ENCODE measurements at places on chromosomes 5 and 9.

DNA sequence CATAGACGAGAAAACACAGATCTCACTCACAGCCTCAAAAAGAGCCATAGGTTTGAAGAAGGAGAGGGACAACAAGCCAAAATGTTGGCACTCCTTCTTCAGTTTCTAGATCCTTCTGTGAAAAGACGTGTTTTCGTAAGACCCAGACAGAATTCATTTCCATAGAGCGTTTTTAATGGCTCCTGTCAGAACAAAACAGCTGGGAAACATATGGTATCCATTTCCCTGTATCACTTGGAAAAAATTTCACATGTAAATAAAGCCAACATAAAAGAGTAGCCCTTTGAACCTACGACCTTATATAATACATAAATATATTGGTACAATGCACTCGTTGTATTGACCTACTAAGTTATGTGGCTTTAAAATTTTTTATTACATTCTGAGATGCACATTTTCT is 108.1 kb downstream of the SNCAIP start:
- no peak for DNase-seq

DNA sequence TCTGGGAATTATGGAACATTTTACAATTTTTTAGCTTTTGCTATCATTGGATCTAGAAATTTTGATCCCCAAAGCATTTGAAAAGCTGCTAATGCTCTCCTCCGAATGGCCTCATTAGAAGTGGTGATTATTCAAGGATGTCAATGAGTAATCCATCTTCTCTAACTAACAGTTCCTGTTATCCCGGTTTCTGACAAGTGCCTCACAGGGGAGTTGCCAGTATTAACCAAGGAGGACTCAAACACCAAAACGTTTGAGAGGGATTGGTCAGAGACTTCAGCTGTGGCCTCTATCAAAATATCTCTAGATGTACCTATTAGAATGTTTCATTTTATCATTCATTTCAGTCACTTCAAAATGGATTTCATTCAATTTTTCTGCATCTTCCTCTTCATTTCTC is 208.3 kb upstream of the ITGA1 start:
- no peak for DNase-seq

DNA sequence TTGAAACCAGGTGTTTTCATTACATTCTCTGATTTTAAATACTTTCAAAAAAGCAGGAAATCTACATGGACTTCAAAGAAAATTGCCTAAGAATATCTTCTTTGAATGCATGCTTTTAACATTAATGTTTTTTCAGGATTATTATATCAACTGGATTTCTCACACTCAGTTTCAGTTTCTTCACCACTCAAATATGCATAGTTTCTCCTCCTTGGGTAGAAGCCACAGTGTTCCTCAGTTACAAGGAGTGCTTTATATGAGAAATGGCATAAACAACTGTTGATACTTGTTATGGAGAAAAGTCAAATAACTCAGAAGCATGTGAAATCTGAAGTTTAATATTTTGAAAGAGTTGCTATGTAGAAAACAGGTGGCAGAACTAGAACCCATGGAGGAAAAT is 196.9 kb downstream of the DMRTA1 start:
- no peak for DNase-seq

DNA sequence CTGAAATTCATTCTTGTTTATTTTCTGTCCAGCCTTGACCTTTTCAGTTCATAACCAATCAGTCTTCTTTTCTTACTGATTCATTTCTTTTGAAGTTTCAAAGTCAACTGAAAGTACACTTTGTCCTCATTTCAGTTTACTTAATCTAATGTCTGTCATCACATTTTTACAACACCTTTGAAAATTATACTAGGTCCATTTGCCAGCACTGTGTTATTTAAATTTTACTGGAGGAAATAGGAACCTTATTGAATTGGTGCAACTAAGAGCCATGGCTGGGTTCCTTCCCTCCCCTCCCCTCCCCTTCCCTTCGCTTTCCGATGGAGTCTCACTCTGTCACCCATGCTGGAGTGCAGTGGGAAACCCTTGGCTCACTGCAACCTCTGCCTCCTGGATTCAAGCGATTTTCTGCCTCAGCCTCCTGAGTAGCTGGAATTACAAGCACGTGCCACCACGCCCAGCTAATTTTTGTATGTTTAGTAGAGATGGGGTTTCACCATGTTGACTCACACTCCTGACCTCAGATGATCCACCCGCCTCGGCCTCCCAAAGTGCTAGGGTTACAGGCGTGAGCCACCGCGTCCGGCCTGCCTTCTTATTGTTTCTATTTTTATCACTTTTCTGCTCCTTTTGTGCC is 6.3 kb downstream of the RMI1 start:
- no peak for DNase-seq

GRCh38 chr5:150665044-150665443 is 4.0 kb downstream of the MYOZ3 start:
- no peak for DNase-seq

- DNase-seq, result no peak
Observed at GRCh38 chr5:95113489-95113888, 171.4 kb downstream of the MCTP1 start.

DNA sequence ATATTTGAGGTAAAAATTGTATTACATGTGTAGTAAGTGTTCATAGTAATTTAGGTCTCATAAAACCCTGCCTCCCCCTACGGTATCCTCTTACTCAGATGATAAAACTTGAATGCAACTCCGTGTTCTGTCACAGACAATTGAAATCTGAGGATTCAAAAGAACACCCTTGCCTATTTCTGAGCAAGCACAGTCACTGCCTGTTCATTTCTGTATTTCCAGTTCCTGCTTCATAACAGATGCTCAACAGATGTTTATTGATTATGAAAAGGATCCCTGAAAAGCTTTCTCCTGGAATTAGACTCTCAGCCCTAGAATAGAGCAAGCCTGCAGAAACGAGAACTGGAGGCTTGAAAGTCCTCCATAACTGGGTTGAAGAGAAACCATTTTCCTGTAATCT is 144.1 kb upstream of the SPEF2 start:
- no peak for DNase-seq

GRCh38 chr9:37626708-37627292 is 24.0 kb upstream of the FRMPD1 start:
- no peak for DNase-seq

DNA sequence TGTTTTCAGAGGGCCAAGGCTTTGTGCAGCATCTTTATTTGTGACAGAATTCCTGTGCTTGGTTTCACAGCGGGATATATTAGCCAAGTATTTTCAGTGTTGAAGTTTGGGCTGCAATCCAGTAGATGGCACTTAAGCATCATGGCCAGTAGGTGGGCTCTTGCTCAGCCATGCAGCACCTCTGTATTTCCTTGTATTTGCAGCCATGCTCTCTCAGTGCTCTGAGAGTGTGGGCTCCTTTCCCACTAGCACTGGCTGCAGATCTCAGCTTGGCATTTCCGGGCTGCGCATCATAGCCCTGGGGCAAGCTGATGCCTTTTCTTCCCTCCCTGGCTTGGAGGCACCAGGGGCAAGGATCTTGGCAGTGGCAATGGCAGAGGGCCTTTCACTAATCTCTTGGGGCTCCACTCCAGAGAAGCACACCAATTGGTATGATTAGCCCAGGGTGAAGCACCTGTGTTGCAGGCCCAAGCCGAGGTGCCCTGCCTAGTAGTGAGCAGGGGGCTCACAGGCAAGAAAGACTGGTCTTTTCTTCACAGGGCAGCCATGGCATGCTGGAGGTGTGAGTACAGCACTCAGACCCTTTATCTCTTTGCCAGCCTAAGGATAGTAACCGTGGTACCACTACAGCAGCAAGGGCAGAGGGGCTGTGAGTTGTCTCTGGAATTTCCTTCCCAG is 48.3 kb downstream of the SLCO6A1 start:
- DNase-seq, result no peak

- DNase-seq, result no peak
Observed at GRCh38 chr9:69221036-69221435, 47.0 kb downstream of the TJP2 start.

- DNase-seq, result no peak
Observed at GRCh38 chr5:151895660-151896030, 29.0 kb downstream of the GLRA1 start.

DNA sequence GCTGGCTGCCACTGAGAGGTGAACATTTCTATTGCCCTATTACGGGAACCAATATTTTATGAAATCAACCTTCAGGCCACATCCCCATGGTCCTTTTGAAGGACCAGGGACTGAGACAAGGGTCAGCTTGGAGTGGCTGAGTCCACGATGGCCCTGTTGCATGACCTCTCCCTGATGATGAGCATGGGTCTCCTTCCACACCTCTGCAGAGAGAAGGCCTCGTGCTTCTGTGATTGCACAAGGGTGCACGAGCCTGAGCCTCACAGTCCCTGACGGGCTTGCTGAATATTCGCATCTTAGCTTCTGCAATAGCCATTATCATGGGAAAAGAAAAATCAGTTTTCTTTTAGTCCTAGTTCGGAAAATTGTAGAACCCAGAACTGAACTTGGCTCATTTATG is 255.0 kb upstream of the IRX2 start:
- DNase-seq, result no peak

DNA sequence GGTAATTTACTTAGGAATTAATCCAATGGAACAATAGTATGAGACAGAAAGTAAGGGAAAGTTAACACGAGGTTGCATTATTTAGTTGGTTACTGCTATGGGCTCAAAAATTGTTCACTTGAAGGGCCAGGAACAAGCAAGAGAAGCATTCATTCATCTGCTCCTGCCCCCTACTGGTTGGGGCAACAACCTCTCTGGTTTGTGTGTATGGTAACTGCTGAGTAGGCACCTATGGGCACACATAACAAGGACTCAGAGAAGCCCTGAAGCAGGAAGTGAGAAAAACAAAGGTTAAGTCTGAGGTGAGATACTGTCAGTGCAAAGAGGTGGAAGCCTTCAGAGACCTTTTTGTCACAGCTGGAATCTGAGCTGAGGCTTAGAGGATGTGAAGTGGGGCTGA is 34.4 kb upstream of the RANBP6 start:
- DNase-seq, result peak; percentile 14

DNA sequence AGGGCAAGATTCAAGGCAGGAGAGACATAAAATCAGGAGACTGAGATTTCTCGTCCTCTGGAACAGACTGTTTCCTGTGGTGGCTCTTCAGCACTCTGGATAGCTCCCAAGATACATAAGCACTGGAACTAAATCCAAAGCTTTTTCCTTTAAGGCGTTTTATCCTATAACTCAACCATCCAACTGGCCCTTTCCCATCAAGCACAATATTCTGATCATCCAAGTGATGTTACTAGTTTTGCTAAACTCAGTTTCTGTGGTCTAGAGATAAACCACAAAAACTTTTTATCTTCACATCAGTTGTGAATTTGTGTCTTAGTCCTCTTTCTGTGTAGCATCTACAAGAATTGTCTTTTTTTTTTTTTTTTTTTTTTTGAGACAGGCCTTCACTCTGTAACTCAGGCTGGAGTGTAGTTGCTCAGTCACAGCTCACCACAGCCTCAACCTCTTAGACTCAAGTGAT is 299.4 kb downstream of the COX7C start:
- peak; percentile 11 for DNase-seq

DNA sequence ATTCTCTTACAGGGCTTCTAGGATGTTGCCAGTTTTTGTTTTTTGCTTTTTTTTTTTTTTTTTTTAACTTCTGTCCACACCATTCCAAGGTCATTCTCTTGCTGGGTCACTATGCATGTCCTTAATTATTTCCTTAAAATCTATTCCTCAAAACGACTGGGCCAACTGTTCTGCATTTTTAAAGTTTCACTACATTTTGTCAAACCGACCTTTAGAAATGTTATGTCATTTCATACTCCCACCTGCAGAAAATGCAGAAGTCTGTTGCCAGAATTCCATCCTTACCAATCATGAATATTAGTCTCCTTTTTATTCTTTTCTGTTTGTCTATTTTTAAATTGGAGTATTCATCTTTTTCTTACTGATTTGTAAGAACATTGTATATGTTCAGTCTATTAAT is 295.5 kb downstream of the ZSWIM6 start:
- no peak for DNase-seq

GRCh38 chr9:127199001-127199791 is 65.4 kb upstream of the GARNL3 start:
- peak; percentile 66 for DNase-seq

GRCh38 chr9:112050544-112051475 is 124.3 kb downstream of the SUSD1 start:
- DNase-seq, result no peak

- no peak for DNase-seq
Observed at GRCh38 chr9:122978601-122979000, 37.8 kb downstream of the RABGAP1 start.

GRCh38 chr5:169757016-169757415 is 119.9 kb downstream of the DOCK2 start:
- DNase-seq, result no peak

GRCh38 chr5:1294835-1295649 is at the start of gene TERT:
TERT (minus strand) TSS chr5:1295068; CDS start chr5:1294989, 79 bp downstream.
- DNase-seq, result peak; percentile 53

- DNase-seq, result no peak
Observed at GRCh38 chr5:16321284-16321683, 141.7 kb upstream of the MARCHF11 start.

GRCh38 chr5:124402144-124402581 is 344.3 kb downstream of the ZNF608 start:
- DNase-seq, result no peak

- no peak for DNase-seq
Observed at GRCh38 chr9:114552706-114553105, 34.9 kb upstream of the ATP6V1G1 start.

GRCh38 chr9:35051069-35051967 is 21.1 kb downstream of the VCP start:
- peak; percentile 31 for DNase-seq

DNA sequence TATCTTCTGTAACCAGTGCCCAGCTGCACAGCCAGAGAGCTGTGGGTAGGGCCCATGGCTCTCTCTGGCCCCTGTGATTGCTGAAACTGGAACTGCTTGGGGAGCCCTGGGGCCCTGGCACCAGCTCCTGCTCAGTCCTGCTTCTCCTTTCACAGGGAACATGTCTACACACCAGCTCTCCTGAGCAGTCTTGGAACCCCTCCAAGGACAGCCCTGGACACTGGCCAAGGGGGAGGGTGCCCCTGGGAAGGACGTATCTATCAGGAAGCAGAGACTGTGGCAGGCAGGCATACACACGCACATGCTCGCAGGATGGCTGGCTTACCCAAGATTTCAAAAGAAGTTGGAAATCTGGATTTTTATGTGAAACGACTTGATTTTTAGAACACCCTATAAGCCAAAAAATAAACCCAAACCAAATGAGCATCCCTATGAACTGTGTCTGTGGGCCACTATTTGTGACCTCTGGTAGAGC is 8.8 kb upstream of the TRAF1 start:
- DNase-seq, result no peak

GRCh38 chr9:95939472-95939871 is 64.0 kb downstream of the ERCC6L2 start:
- no peak for DNase-seq
